Forelimb muscle (tissue), 1 donor: ENCODE measurements at places on chromosomes 12 and 14. TPM values are rescaled to one million over a fixed set of nuclear protein-coding genes. Genes with fewer than 3 reads are reported as not detected.

ERG28 gene
- 10.4 TPM for polyA plus RNA-seq

GRCh38 chr14:31122098-31122611, 85.4 kb downstream of the HECTD1 start:
- no peak for DNase-seq

DNA sequence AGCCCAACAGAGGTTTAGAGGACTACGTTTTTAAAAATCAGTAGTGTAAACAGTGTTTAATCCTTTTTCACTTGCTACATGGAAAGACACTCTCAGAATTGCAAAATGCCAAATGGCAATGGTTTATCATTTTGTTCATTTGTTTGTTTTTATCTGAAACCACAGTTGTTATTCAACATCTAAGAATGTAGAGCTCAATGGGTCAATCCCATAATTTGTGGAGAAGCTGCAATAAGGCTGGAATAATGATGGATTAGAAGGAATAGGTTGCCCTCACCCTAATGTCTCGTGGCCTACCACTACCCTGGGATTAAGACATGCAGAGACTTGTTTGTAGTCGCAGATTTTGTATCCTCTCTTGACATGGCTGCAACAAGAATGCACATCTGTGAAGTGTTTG, 115.7 kb downstream of the LLPH start:
- no peak for DNase-seq

GRCh38 chr12:29346769-29347421, 34.1 kb downstream of the ERGIC2 start:
- DNase-seq, result no peak

- no peak for DNase-seq
Observed at GRCh38 chr14:97215263-97215969, 418.2 kb downstream of the VRK1 start.

DNA sequence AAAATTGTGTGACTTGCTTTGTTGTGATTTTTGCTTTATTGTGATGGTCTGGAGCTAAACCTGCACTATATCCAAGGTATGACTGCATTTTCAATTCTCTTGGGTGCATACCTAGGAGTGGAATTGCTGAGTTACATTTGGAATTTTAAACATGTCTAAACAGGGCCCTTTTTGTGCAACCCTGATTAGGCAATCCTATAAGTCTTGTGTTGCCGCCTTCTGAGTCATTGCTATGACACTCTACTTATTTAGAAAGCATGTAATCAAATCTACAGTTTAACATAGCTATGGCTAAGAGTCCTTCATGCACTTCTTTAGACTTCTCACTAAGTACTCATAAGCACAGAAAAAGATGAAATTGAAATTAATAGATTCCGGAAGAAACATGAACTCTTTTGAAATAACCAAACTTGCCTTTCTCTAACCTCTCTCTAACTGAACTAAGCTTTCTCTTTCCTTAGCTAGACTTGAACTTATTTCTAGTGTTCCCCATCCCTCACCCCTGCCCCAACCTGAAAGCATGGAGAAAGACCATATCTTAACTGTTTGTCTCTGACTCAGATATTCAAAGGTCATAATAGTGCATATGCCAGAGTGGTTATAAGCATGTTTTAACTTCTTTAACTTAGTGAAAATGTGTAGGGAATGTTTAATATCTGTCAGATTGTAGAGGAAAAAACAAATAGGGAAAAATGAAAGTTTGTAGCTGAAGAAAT, 203.0 kb downstream of the SNAPC1 start:
- no peak for DNase-seq

DNA sequence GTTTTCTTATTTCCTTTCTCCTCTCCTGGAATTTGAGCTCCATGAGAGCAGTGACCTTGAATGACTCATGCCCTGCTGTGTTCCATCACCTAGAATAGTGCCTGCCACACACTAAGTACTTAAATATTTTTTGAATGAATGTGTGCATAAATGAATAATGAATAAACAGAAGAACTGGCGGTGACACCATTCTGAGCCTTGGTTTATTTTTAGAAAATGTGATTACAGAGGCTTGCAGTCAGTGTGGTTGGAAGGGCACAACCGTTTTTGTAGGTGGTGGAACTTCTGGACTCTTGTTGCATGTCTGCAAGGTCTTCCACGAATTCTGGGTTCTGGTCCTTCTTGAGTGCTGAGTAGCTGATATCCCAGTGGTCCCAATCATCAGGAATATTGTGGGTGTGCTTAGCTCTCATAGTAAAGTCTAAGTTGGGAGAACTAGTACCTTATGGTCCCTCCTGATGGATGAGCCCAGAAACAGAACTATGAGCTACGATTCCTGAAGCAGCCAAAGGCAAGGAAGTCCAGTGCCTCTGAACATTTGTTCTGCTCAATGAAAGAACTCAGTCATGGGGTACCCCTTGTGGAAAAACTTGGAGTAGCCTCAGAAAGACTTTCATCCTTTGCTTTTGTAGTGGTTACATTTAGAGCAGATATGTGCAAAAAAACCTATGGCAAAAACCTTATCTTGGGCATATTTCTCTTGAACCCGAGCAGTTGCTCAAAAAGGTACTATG, 28.8 kb upstream of the BHLHE41 start:
- DNase-seq, result no peak

- no peak for DNase-seq
Observed at GRCh38 chr12:118618695-118619094, 242.3 kb downstream of the SUDS3 start.

DNA sequence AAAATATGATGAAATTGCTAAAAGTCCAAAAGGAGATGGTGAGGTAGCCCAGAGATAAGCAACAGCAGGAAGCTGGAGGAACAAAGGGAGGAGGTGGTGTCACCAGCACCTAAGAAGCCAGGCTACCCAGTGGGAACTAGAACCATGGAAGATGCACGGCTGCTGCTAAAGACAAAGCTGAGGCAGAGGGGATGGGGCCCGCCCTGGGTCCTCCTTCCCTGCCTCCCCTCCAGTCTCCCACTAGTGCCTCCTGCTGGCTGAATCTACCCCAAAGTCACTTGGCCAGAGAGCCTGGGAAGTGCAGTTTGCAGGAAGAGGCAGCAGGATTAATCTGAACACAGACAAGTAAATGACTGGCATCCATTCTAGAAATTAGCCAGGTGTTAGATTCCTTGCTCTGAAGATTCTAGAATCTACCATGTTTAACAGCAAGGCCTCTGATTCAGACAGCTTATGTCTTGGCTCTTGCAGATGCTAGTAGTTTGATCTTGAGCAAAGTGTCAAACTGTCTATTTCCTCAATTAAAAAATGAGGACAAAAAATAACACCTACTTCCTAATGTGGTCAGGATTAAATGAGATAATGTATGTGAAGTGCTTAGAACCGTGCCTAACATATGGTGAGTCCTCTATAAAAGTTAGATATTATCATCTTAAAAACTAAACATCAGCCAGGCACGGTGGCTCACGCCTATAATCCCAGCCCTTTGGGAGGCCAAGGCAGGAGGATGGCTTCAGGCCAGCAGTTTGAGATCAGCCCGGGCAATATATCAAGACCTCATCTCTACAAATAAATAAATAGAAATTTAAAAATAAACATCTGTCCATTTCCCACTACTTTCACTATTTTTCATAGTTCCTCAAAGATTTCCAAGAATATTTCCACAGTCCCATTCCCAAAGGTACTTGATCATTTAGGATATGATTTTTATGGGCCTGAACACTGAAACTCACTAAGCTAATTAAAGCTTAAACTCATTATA, 5.8 kb upstream of the LRP10 start:
- no peak for DNase-seq

CABP1 gene
- polyA plus RNA-seq, result 2.5 TPM

KCNK13 gene
- 0.30 TPM for polyA plus RNA-seq

TAS2R9 gene
- polyA plus RNA-seq, result not detected

SPIC gene
- not detected for polyA plus RNA-seq

DNA sequence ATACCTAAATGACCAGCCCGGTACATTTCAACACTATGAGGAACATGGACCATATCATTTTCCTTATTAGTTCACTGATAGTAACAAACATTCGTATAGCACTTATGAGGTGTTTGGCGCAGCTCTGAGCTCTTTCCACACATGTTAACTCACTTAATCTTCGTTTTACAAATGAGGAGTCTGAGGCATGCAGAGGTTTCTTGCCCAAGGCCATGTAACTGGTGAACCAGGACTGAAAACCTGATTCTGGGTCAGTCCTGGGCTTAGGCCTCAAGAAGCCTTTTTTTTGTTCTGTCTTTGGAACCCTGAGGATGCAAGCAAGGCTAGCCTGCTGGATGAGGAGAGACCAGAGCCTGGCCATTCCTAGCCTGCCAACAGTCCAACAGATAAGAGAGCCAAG, 55.0 kb downstream of the C14orf132 start:
- DNase-seq, result no peak

DNA sequence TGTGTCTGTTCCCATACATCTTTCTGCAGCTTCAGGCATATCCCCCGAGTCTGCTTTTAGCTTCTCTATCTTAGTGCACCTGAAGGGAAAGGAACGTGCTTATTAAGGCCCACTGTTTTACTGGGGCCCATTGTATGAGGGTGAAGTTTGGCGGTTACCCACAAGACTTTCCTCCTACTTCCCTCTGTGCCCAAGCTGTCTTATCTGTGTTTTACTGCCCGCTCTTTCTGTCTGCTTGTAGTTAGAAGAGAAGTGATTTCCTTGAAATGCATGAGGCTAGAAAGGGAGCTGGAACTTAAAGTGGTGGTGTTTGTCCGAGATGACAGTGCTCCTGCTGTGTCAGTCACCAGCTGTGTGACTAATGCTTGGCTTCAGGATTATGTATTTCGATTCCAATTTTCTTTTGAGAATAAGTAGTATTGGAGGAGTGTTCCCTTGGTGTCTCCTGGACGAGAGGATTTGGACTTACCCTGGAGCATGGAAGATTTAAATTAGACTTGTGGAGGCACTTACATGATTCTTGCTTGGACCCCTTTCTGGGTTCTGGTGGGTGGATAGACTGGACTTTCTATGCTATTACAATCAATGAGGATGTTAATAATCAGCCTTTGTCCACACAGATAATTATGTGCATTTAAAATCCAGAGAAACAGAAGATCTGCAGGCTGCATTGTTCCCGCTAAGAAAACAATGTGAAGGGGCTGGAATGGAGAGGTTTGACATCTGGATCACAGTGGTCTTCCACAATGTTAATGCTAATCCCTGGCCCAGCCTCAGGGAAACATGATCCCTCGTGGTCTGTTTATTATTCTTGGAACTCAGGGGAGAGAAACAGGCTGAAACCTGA, 13.9 kb upstream of the KRT86 start:
- no peak for DNase-seq

TRHDE gene
- 0.40 TPM for polyA plus RNA-seq

- DNase-seq, result no peak
Observed at GRCh38 chr12:113194971-113195391, 9.5 kb downstream of the RITA1 start.

LRRC10 gene
- polyA plus RNA-seq, result 0.05 TPM

- no peak for DNase-seq
Observed at GRCh38 chr12:96471368-96472050, 17.9 kb upstream of the CFAP54 start.

FAM181A gene
- polyA plus RNA-seq, result not detected

- no peak for DNase-seq
Observed at GRCh38 chr12:13425766-13426165, 229.2 kb downstream of the EMP1 start.

GRCh38 chr12:12553208-12553785, 9.4 kb downstream of the DUSP16 start:
- DNase-seq, result no peak

TROAP gene
- polyA plus RNA-seq, result 11.4 TPM

DNA sequence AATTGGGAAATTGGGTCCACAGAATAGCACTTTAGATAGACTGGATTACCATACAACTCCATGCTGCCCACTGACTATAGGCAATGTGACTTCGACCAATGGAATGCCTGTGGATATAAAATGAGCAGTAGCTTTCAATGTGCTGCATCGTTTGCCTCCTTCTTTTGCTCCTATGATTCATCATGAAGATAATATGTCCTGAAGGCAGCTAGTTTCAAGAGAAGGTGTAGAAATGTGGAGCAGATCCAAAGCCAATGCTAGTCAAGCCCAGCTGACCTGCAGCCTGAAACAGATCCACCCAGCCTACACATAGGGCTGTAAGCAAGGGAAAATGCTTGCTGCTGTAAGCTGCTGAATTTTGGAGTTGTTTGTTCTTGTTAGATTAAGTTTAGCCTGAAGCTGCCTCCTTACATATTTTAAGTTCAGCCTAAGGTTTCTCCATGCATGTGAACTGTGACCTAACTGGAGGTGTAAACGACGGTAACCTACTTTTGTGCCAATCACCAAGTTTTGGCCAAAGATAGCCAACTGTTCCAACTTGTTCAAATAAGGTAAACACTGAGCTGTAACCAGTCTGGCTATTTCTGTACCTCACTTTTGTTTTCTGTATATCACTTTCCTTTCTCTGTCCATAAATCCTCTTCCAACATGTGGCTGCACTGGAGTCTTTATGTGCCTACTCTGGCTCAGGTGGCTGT, 169.1 kb upstream of the AVPR1A start:
- no peak for DNase-seq

GRCh38 chr14:39417014-39417413, 15.2 kb downstream of the FBXO33 start:
- DNase-seq, result no peak

DNA sequence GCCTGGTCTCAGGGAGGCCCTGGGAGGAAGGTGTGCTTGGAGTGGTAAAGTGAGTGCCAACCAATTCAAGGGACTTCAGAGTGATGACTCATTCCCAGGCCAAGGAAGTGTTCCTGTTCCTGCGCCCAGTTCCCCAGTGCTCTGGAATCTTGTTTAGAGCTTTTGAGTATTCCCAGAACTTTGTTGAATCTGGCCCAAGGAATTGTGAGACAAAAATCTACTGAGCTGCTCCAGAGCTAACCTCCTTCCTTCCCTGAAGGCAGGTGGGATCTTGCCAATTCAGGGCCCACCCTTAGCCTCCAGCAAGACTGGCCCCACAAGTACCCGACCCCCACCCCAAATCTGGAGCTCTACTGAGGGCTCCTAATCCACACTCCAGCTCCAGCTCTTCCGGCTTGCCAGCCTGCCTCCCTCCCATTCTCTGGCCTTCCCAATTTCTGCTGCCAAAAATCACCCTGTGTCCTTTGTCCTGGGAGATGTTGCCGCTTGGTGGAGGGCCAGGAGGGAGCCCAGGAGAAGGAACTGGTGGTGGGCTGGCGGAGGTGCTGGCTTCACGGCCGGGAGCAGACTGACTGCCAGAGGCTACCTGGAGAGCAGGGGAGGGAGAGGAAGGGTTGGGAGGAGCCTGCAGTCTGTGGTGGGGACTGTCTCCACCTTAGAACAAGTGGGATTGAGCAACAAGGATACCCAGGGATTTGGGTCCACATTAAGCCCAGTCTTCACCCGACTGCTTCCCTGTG, 2.0 kb upstream of the ATN1 start:
- no peak for DNase-seq

PSME2 gene
- 74.3 TPM for polyA plus RNA-seq

GRCh38 chr12:113359133-113359938, 949 bp downstream of the PLBD2 start:
- DNase-seq, result no peak

TMBIM4 gene
- polyA plus RNA-seq, result 79.7 TPM

TMEM117 gene
- 8.5 TPM for polyA plus RNA-seq
